CD8-positive, alpha-beta T cell (primary cell): ENCODE measurements at places on chromosomes 7 and 10.

DNA sequence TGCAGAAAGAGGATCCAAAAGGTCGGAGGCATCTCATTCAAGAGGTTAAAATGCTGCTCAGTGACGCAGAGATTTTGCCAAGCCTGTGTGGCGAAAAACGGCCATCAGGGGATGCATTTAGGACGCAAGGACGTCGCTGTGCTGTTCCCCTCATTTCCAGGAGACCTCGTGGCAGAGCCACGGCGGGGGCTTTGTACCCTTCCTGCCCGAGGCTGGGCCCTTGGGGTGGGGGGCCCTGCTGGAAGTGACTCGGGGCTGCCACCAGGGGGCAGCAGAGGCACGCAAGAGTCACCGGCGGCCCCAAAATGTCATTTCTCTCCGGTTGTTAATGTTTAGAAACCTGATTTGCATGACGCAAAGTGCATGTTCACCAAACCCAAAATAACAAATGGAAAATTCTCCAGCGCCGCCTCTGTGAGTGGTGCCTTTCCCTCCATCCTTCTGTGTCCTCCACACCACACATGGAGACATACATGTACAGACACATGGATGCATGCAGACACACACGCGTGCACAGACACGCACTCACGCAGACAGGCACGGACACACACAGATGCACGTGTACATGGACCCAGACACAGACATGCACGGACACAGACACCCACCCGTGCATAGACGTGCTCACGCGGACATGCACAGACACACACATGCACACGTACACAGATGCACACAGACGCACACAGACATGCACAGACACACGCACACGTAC is 51.0 kb upstream of the NKX6-2 start:
- peak; percentile 39 for DNase-seq

GRCh38 chr7:101862280-101863220 is 45.1 kb downstream of the CUX1 start:
- no peak for DNase-seq

DNA sequence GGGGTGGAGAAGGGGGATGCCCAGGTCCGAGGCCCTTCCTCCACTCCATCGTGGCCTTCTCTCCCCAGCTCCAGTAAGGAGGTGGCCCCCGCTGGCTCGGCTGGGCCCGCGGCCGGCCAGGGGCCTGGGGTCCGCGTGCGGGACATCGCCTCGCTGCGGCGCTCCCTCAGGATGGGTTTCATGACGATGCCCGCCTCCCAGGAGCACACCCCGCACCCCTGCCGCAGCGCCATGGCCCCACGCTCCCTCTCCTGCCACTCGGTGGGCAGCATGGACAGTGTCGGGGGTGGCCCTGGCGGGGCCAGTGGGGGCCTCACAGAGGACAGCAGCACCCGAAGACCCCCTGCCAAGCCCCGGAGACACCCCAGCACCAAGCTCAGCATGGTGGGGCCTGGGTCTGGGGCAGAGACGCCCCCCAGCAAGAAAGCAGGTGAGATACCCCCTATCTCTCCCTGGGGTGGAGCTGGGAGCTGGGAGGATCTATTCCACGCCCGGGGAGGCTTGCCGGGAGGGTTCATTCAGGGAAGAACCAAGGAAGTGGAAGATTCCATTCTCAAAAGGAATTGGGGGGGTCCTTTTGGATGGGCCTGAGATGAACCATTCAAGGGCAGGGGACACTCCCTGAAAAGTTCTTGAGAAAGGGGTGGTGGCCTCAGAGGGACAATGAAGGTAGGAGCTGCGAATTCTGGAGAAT is 3.2 kb downstream of the NYAP1 start:
- DNase-seq: no peak

DNA sequence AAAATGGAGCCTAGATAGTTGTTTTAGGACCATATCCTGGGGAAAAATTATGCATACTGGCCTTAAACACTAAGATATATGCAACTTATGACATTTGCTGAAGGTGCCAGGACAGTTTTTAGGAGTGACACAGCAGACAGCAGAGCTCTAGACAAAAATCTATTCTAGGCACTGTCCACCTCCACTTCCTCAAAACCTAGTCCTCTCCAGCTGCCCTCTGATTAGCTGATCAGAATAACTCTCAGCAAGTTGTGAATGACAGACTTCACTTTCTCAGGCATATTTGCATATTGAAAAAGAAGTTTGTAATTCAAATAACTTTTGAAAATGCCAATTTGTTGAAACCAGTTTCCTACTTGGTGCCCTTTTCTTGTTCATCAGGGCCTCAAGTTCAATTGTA is 152.3 kb upstream of the STEAP4 start:
- DNase-seq: no peak
